Uterine smooth muscle cell (primary cell): ENCODE measurements at places on chromosomes 16 and 17. TPM values are rescaled to one million over a fixed set of nuclear protein-coding genes. Genes with fewer than 3 reads are reported as not detected.

RAC3 gene
- total RNA-seq, result 7.4 and 9.0 TPM in 2 replicates

TBX2 gene
- total RNA-seq, result 21.0 and 46.5 TPM in 2 replicates

HIGD1B gene
- not detected in 2 replicates for total RNA-seq

C16orf54 gene
- not detected in 2 replicates for total RNA-seq

KCNH4 gene
- total RNA-seq, result not detected in 2 replicates

HOXB4 gene
- total RNA-seq, result 1.00 and 1.1 TPM in 2 replicates

OTOP2 gene
- not detected in 2 replicates for total RNA-seq

GINS3 gene
- total RNA-seq, result 2.7 and 7.5 TPM in 2 replicates

TLCD3B gene
- total RNA-seq, result 0.22 TPM in 1 of 2 replicates, not detected in the other

OGFOD1 gene
- 73.1 and 95.2 TPM in 2 replicates for total RNA-seq

KRT17 gene
- 1.00 and 1.5 TPM in 2 replicates for total RNA-seq

FBXL16 gene
- total RNA-seq, result 0.37 and 0.44 TPM in 2 replicates

CDH13 gene
- total RNA-seq, result 107 and 133 TPM in 2 replicates

PRDM7 gene
- total RNA-seq, result not detected in 2 replicates

PCTP gene
- 13.1 and 17.0 TPM in 2 replicates for total RNA-seq

CAPNS2 gene
- 0.66 and 0.87 TPM in 2 replicates for total RNA-seq

CEP131 gene
- 15.4 and 16.6 TPM in 2 replicates for total RNA-seq

SMIM36 gene
- total RNA-seq, result not detected in 2 replicates

KCNH6 gene
- total RNA-seq, result not detected in 2 replicates

XYLT1 gene
- total RNA-seq, result 17.0 and 22.7 TPM in 2 replicates

UTS2R gene
- not detected in 2 replicates for total RNA-seq

COX6A2 gene
- not detected in 2 replicates for total RNA-seq

GPR142 gene
- total RNA-seq, result not detected in 2 replicates

ABI3 gene
- total RNA-seq, result 0.11 TPM in 1 of 2 replicates, not detected in the other

FOXJ1 gene
- under 0.01 TPM in 2 replicates for total RNA-seq

EPN3 gene
- total RNA-seq, result under 0.01 TPM in 1 of 2 replicates, not detected in the other

GP1BA gene
- total RNA-seq, result not detected in 2 replicates

SLFN14 gene
- not detected in 2 replicates for total RNA-seq

SCGB1C2 gene
- not detected in 2 replicates for total RNA-seq

ASGR2 gene
- not detected in 2 replicates for total RNA-seq

CYBA gene
- 138 and 211 TPM in 2 replicates for total RNA-seq

CFAP97D1 gene
- total RNA-seq, result under 0.01 TPM in 1 of 2 replicates, not detected in the other

FAM117A gene
- 1.1 and 1.2 TPM in 2 replicates for total RNA-seq

NEUROD2 gene
- not detected in 2 replicates for total RNA-seq

HOXB1 gene
- not detected in 2 replicates for total RNA-seq

ADORA2B gene
- 13.6 and 15.7 TPM in 2 replicates for total RNA-seq

UTP18 gene
- 61.5 and 72.4 TPM in 2 replicates for total RNA-seq

KRT33B gene
- total RNA-seq, result 1.1 and 2.7 TPM in 2 replicates

IGF2BP1 gene
- 0.44 and 0.62 TPM in 2 replicates for total RNA-seq

KRTAP9-4 gene
- total RNA-seq, result not detected in 2 replicates

CLEC18A gene
- total RNA-seq, result 0.12 and 0.22 TPM in 2 replicates

KRTAP3-2 gene
- not detected in 2 replicates for total RNA-seq

KCNJ16 gene
- not detected in 2 replicates for total RNA-seq
